ENCODE measurements at places on chromosomes 2 and 18.
A peak's percentile ranks its signal among the peaks of the same experiment; 100 is the strongest.

DNA sequence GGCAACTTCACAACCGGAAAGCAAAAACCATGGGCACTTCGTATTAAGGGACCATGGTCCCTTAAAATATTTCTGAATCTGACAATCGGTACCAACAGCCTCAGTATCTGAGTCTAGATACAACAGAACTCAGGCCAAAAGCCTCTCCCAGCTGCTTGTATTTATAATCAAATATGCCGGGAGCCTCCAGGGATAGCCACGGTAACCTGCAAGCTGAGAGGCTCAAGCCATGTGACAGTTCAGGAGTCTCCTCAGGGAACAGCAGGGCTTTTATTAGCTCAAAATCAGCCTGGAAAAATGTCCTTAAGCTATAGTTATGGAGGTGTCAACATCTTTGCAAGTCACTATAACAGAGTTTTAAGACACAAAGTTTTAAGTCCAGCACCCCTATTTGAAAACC is 352.8 kb upstream of the GYPC start:
- DNase-seq: no peak

- DNase-seq: no peak
These were observed 34.2 kb downstream of the ALS2 start for GRCh38 chr2:201746551-201746950.

- DNase-seq: no peak
These were observed 96.0 kb downstream of the TNS1 start for GRCh38 chr2:217906798-217907197.

DNA sequence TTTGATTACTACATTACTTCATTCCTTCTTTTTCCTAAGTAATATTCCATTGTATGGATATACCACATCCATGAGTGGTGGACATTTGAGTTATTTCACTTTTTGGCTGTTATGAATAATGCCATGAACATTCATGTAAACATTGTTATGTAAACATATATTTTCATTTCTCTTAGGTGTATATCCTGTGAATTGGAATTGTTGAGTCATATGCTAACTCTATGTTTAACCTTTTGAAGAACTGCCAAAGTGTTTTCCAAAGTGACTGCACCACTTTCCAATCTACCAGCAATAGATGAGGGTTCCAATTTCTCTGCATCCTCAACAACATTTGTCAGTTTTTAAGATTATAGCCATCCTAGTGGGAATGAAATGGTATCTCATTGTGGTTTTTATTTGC is 42.7 kb upstream of the CXXC1 start:
- DNase-seq: no peak

- peak; percentile 70 for DNase-seq
These were observed 229.4 kb downstream of the ZNF516 start for GRCh38 chr18:76265497-76266235.

GRCh38 chr2:164182116-164182627 is 439.1 kb downstream of the GRB14 start:
- DNase-seq: no peak

Data from hindlimb muscle (tissue), 1 donor.